ELF-1 (cell line): ENCODE measurements at places on chromosomes 6 and 20.

GRCh38 chr6:37802810-37803209 lies 16.7 kb upstream of the ZFAND3 start:
- DNase-seq = no peak

DNA sequence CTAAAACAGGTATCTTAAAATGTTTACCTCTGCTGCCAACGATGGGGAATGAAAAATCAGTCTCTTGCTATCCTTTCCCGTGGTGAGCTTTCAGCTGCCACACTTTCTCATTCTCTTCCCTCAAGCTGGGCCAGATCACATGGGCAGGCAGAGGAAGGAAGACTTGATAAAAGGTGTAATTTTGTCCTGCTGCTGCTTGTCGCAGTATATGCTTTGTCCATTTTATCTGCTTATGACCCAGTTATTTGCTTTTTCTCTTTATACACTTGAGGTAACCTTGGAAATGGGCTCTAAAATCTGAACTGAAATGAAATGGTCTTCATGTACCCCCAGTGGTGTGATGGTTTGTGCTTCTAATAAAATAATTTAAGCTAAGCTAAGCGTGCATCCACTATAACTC lies 695.9 kb upstream of the FLRT3 start:
- no peak for DNase-seq

- DNase-seq = no peak
Measured at GRCh38 chr20:57797401-57797800, 87.6 kb upstream of the PMEPA1 start.

- no peak for DNase-seq
Measured at GRCh38 chr6:135604035-135604860, 106.7 kb upstream of the AHI1 start.

DNA sequence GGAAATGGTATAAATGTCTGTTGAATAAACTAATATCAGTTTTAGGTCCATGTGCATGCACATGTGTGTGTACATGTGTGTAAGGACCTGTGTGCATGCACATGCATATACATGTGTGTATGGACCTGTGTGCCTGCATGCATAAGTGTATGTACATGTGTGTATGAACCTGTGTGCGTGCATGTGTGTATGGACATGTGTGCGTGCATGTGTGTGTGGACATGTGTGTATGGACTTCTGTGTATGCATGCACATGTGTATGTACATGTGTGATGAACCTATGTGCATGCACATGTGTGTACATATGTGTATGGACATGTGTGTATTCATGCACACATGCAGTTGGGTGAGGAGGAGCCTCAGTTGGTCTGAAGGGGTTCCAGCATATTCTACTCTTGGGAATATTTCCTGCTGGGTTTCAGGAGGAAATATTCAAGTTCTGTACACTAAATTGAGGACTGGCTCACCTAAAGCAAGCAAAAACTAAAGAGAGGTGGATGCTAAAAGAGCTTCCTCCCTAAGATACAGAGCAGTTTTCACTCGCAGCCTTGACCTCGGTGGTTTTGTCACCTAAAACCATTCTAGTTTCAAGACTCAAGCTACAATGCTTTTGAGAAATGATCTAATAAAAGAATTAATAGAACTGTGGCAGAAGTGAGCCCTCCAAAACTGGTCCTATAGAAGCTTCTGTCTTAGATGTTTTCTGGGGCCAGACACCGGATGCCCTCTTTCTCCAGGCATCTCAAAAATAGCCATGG lies 742.8 kb downstream of the MAFB start:
- no peak for DNase-seq

GRCh38 chr20:22055981-22056380 lies 350.5 kb downstream of the PAX1 start:
- DNase-seq = no peak

- no peak for DNase-seq
Measured at GRCh38 chr6:16854986-16855385, 93.7 kb upstream of the ATXN1 start.

DNA sequence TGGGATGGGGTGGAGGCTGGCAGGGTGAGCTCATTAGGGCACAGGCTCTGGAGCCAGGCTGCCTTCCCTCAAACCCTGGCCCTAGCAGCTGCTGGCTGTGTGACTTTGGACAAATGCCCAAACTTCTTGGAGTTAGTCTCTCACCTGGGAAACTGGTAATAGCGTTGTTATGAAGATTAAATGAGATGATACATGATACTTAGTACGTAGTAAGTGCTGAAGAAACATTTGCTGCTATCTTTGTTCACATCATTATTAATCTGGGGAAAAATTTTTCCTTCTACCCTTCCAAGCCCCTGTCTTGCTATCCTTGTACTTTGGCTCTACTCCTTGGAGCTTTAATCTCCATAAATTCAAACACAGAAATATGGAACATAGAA lies 22.3 kb upstream of the PPARD start:
- DNase-seq = no peak

DNA sequence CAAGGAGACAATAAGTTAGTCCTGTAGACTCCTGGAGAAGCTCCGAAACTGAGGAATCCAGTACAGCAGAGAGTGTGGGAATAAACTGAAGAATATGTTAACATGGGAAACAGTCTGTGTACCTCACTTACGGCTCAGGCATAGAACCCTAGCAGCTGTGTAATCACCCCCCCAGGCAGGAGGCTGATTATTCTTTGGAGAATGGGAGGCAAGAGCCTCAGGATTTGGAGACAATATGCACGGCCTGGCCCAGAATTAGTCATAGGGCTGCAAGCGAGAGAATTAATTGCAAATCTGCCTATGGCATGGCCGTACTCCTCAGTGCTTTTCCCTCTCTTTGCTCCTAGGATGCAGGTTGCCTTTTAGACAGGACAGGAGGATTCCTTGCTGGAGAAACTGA lies 27.5 kb upstream of the FYN start:
- DNase-seq = no peak

GRCh38 chr20:17538517-17539170 lies 7.5 kb upstream of the BFSP1 start:
- DNase-seq = no peak

DNA sequence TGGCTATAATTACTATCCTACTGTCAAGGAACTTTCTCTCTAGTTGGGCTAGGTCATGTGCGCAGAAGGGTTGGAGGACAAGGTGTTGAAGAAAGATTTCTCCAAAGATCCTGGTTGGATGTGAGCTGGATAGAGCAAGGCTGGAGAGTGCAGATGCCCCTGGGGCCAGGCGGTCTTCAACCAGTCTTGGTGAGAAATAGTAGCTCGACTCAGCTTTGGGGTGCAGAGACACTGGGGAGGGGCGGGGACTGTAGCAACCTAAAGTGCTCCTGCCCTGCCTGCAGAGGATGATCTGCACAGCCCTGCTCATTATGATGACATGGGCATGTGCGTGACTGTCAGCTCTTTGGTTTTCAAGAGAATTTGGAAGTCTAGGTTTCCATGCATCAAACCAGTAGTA lies 35.9 kb downstream of the PHACTR3 start:
- no peak for DNase-seq

DNA sequence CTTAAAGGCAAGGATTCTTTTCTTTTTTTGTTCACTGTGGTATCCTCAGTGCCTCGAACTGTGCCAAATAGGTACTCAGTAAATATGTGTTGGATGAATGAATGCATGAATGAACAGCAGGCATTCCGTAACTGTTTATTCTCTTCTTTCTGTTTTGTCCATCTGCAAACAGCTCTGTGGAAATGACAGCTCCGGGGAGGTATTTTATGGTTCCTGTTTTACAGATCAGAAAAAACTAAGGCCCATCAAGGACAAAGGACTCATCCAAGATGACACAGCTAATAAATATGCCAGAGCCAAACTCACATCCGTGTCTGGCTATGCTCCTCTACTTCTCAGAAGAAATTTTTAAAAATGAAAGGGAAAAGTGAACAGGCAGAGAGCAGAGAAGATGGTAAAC lies 21.0 kb downstream of the JPH2 start:
- no peak for DNase-seq

DNA sequence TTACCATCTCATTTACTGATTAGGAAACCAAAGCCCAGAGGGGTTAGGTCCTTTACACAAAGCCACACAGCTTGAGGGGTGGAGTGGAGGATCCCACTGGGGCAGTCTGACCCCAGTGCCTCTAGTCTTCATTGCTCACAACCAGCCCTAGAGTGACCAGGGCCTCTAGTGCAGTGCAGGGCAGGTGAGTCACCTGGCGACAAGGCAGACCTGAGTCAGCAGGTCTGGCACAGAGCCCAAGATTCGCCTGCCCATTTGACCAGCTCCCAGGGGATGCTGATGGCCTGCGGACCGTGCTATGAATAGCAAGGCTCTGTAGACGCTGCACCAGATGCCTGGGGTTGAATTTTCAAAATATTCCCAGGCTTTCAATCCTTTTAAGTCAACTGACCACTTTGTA lies 29.9 kb downstream of the CDH26 start:
- no peak for DNase-seq

DNA sequence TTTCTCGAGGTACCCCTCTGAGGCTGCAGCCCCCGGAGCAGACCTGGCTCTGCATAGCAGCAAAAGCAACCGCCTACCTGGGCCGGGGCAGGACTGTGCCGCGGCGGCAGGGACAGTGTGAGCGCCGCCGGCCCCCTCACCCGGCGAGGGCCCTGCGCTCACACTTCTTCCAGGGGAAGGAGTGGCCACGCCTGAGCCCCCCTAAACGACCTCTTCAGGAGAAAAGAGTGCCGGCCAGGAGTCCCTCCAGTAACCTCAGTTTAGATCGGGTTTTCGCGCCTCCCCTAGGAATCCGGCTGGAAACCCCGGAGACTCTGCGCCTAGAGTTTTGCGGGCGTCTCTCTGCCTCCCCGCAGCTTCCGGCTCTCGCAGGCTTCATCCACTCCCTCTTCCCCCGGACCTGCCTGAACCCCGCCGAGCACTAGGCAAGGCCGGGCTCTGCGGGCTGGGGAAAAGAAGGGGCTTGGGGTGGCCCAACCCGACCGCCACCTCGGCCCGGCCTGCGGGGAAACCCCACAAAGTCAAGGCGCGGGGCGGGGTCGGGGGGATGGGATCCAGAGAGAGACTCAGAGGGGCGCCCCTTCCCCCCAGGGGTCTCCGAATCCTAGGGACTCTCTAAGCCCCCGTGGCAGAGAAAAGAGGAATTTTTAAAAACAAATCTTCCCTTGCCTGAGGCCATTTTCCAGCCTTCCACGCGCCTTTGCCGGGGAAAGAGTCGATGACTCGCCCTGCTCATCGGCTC lies 558 bp downstream of the LINC00237 start:
- DNase-seq = peak; percentile 60

DNA sequence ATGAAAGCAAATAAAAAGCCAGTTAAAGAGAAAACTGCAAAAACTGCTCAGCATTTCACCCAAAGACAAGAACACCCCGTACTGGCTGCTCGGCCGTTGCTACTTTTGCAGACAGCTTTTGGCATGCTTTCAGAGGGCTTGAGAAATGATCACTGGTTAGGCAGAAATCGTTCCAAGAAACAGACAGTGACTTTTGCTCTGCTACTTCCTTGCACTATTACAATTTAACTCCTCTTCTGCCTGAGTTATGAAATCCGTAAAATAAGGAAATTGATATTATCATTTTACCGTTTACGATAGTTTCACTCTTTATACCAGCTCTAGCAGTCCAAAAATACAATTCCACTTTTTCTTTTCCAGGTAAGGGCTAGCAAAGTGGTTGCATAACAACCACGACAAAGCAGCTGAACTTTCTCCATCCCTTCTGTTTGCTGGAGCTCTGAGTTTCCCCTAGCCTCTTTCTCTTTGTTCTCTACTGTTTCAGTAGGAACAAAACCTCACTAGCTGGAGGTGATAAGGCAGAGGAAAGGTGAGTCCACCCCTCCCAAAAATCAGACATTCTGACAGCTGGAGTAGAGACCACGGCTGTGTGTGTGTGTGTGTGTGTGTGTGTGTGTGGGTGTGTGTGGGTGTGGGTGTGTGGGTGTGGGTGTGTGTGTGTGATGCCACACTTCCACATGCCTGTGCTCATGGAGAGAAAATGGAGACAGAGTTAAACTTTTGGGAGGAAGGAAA lies 191.8 kb upstream of the RREB1 start:
- no peak for DNase-seq

- no peak for DNase-seq
Measured at GRCh38 chr6:128114164-128114563, 213.3 kb upstream of the THEMIS start.

DNA sequence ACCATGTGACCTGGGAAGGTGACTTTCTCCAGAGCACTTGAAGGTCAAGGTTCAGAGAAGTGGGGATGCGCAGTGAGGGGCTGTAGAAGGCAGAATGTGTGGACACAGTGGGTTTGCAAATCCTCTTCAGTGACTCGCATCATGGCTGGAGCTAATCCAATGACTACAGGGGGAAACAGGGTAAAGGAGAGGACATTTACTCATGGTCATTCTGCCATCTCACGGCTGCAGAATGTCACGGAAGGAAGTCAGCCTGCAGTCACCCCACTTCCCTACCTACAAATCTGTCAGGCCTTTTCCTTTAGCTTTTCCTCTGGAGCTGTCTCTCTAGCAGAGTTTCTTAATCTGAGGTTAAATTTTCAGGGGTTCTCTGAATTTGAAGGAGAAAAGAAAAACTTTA lies 337.6 kb downstream of the CDC5L start:
- DNase-seq = no peak

- DNase-seq = no peak
Measured at GRCh38 chr20:47368301-47368700, 11.8 kb upstream of the ZMYND8 start.

GRCh38 chr6:32581315-32582095 lies 8.1 kb downstream of the HLA-DRB1 start:
- no peak for DNase-seq

- no peak for DNase-seq
Measured at GRCh38 chr20:30815577-30816181, 441.8 kb upstream of the DEFB115 start.

- DNase-seq = no peak
Measured at GRCh38 chr6:91442342-91442741, 855.5 kb upstream of the MAP3K7 start.

DNA sequence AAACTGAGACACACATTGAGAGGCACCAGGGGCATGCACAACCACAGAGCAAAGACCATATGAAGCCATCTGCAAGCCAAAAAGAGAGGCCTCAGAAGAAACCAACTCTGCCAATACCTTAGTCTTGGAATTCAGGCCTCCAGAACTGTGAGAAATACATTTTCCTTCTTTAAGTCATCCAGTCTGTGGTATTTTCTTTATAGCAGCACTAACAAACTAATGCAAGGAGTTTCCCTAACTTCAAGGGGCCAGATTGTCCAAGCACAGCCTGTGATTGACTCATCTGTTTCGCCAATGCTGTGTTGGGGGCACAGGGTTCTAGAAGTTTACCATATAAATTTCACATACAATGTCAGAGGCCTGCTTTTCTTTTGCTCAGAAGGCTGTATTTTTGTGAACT lies 364.6 kb downstream of the GJA1 start:
- DNase-seq = no peak

GRCh38 chr6:5761370-5761769 lies 245.4 kb downstream of the NRN1 start:
- no peak for DNase-seq
